NCI-H1048 (cell line): ENCODE measurements at places on chromosomes 1 and 21.
A peak's percentile ranks its signal among the peaks of the same experiment; 100 is the strongest.

DNA sequence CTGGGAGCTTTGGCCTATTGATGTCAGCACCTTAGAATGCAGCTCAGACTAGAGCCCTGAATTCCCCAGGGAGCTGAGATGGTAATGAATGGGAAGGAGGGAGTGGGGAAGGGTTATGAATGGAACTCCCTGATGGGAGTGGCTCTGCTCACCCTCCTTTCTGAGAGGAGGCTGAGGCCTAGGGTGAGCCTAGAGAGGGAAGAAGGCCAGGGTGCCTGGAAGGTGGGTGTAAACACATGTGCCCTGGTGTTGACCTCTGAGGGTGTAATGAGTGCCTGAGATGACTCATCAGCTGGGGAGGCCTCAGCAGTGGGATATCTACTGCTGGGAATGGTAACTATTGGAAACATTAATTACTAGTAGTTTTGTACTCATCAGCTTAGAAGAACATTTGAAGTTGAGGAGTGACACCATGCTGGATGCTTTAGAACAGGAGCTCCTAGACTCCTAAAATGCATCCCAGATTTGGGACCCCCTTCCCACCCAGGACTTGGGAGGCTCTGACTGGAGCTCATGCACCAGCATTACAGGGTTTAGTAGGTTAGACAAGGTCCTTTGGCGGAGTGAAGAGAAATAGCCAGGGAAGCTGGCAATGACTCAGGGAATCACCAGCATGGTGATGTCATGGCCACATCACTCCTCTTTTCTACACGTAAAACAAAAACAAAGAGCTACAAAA, 16.0 kb upstream of the PIGV start:
- DNase-seq, result no peak

- no peak for DNase-seq
Measured at GRCh38 chr1:42735056-42735455, 5.0 kb downstream of the CLDN19 start.

GRCh38 chr1:36006941-36007500, 76.1 kb downstream of the AGO3 start:
- no peak for DNase-seq

- no peak for DNase-seq
Measured at GRCh38 chr1:8905582-8906191, 27.2 kb upstream of the ENO1 start.

GRCh38 chr1:154454386-154455120, 47.5 kb upstream of the TDRD10 start:
- DNase-seq, result no peak

GRCh38 chr1:64471218-64472039, 1.5 kb downstream of the CACHD1 start:
- no peak for DNase-seq

DNA sequence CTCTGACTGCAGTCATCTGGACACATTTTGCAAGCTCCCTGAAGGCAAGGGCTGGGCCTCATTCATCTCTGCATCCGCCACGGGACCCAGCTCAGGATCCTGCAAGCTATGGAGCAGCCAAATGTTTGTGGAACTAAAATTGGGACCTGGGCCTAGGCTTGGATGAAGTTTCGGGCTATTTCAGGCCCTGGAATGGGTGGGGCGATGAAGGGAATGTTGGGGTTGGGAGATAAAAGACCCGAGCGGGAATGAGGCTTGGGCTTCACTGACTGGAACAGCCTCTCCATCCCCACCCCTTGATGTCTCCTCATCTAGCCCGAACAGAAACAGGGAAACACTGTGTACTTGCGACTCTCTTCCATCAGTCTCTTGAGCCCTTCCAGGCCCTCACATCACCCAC, 7.3 kb upstream of the AHCYL1 start:
- no peak for DNase-seq

GRCh38 chr1:13697738-13698137, 2.2 kb upstream of the PRDM2 start:
- no peak for DNase-seq

GRCh38 chr1:27391511-27392095, 819 bp upstream of the GPR3 start:
- peak; percentile 22 for DNase-seq

GRCh38 chr21:30189773-30190172, 23.2 kb upstream of the CLDN17 start:
- no peak for DNase-seq
